ENCODE measurements at places on chromosomes 1 and 21. TPM values are rescaled to one million over a fixed set of nuclear protein-coding genes. Genes with fewer than 3 reads are reported as not detected.

PTPN7 gene
- total RNA-seq: 2.5 TPM

DNA sequence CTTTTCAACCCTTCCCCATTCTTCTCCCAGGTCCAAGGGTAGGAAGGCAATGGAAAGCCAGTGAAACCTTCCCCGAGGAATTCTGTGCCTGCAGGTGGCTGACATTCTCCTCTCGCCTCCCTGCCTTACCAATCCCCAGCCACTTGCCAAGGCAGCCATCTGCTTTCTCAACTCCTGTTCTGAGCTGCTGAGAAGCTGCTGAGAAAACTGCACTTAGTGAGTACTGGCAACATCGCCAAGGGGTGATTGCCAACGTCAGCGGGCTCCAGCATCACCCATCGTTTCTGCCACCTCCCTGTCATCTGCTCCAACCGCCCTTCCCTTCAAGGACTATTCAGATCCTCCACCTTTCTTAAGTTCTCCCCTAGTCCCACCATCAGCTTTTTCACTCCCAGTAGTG, 106.0 kb downstream of the PTPRU start:
- no peak for DNase-seq
- H3K4me3 ChIP-seq: no peak overlapping the region
- peaks cover 4% of the 10 kb centered on the region for H3K4me1 ChIP-seq
- no peaks in the 10 kb centered on the region for H3K27me3 ChIP-seq
- H3K36me3 ChIP-seq: no peaks in the 10 kb centered on the region

TMEM81 gene
- 1.9 TPM for total RNA-seq

- no peaks in the 10 kb centered on the region for H3K36me3 ChIP-seq
- no peak overlapping the region for H3K4me3 ChIP-seq
- H3K27me3 ChIP-seq: no peaks in the 10 kb centered on the region
- DNase-seq: no peak
- peak overlapping the region; percentile 61 for H3K27ac ChIP-seq
- peaks cover 8% of the 10 kb centered on the region for H3K4me1 ChIP-seq
These were observed 206.7 kb upstream of the C1orf87 start for GRCh38 chr1:60280256-60280655.

PER3 gene
- total RNA-seq: 19.3 TPM

SOX13 gene
- total RNA-seq: 8.4 TPM

ZNF593 gene
- 17.6 TPM for total RNA-seq

- H3K27me3 ChIP-seq: no peaks in the 10 kb centered on the region
- no peak overlapping the region for H3K4me3 ChIP-seq
- H3K4me1 ChIP-seq: peaks cover 3% of the 10 kb centered on the region
- DNase-seq: no peak
- no peak overlapping the region for H3K27ac ChIP-seq
- no peaks in the 10 kb centered on the region for H3K36me3 ChIP-seq
These were observed 29.7 kb upstream of the TRABD2B start for GRCh38 chr1:48026701-48027532.

DNA sequence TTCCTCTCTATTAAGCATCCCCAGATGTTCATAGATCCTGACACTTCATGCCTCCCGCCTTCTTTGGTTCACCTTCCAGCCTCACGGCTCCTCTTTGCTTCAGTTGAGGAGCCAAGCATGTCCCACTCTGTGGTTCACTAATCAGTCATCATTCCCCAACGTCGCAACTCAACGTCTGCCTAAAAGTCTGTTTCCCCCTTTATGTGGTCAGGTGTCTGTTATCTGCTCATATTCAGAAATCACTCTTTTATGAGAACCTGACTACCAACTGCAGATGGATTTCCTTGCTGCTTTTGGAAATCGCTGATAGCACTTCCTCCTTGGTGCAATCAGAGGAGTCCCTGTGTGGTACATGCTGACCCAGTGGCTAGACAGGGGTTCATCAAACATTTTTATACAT, 94.1 kb upstream of the VANGL1 start:
- H3K36me3 ChIP-seq: no peaks in the 10 kb centered on the region
- peaks cover 4% of the 10 kb centered on the region for H3K4me1 ChIP-seq
- H3K27ac ChIP-seq: no peak overlapping the region
- no peaks in the 10 kb centered on the region for H3K27me3 ChIP-seq

- no peak overlapping the region for H3K4me3 ChIP-seq
- no peaks in the 10 kb centered on the region for H3K27me3 ChIP-seq
- H3K4me1 ChIP-seq: no peaks in the 10 kb centered on the region
These were observed 19.7 kb downstream of the BRINP2 start for GRCh38 chr1:177190308-177190970.

Data from spinal cord (tissue), 10 donors.